Activated CD4-positive, alpha-beta T cell treated with anti-CD3 and anti-CD28 coated beads for 36 hours (primary cell): ENCODE measurements at places on chromosomes 7 and 10. TPM values are rescaled to one million over a fixed set of nuclear protein-coding genes. Genes with fewer than 3 reads are reported as not detected.

ARPC1A gene
- total RNA-seq: 65.6 TPM

DNA sequence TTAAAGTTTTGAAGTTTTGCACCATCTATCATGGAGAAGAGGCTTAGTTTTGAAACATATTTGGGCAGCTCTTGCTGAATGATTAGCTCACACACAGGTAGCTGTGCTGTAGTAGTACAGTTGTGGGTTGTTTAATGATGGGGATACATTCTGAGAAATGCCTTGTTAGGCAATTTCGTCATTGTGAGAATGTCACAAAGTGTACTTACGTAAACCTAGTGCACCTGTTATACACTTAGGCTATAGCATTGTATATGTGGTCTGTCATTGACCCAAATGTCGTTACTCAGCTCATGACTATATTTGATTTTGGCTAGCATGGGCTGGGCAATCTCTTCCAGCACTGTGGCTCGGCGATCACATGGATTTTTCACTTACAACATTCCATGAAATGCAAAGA lies 247.2 kb upstream of the IGFBP3 start:
- H3K4me1 ChIP-seq: no peaks in the 10 kb centered on the region
- H3K36me3 ChIP-seq: no peaks in the 10 kb centered on the region

DNA sequence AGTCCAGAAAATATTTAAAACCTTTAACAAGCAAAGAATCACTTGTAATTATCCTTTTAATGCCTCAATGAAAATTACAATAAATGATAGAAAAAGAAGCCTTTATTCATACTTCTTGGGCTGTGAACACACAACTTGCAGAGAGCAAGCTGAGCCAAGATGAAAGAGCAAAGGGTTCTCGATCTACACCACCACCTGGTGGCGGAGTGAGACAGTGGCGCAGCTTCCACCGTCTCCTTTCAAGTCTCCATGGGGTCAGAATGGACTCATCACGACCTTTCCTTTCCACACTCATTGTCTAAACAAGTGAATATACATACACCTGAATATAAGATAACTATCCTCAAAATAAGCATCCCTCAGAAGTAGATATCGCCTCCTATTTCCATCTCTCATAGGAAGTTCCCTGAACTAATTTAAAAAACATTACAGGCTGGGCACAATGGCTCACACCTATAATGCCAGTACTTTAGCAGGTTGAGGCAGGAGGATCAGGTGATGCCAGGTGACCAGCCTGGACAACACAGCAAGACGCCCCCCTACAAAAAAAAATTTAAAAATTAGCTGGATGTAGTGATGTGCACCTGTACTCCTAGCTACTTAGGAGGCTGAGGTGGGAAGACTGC lies 40.7 kb downstream of the ATE1 start:
- no peak overlapping the region for H3K4me3 ChIP-seq
- H3K27ac ChIP-seq: no peak overlapping the region
- DNase-seq: peak; percentile 77
- no peaks in the 10 kb centered on the region for H3K27me3 ChIP-seq
- H3K36me3 ChIP-seq: peaks cover 7% of the 10 kb centered on the region
- H3K4me1 ChIP-seq: no peaks in the 10 kb centered on the region

DNA sequence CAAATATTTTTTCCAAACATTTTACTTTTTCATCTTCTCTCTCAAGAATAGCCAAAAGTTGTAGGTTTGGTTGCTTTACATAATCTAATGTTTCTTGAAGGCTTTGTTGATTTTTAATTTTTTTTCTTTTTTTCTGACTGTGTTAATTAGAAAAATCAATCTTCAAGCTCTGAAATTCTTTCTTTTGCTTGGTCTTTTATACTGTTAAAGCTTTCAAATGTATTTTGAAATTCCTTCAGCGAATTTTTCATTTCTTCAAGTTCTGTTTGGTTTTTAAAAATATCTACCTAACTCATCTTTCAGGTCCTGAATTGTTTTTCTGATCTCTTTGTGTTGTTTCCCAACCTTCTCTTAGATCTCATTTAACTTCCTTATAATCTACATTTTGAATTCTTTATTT lies 109.3 kb downstream of the SLC25A40 start:
- H3K27me3 ChIP-seq: peaks cover 5% of the 10 kb centered on the region
- H3K27ac ChIP-seq: no peak overlapping the region
- H3K4me3 ChIP-seq: no peak overlapping the region
- DNase-seq: no peak
- no peaks in the 10 kb centered on the region for H3K36me3 ChIP-seq

- no peaks in the 10 kb centered on the region for H3K4me1 ChIP-seq
- H3K27ac ChIP-seq: no peak overlapping the region
- DNase-seq: no peak
- peaks cover 27% of the 10 kb centered on the region for H3K36me3 ChIP-seq
- H3K4me3 ChIP-seq: no peak overlapping the region
These were observed 31.2 kb downstream of the EXOC4 start for GRCh38 chr7:133284092-133284491.

- H3K4me1 ChIP-seq: no peaks in the 10 kb centered on the region
- DNase-seq: no peak
- no peaks in the 10 kb centered on the region for H3K36me3 ChIP-seq
These were observed 149.4 kb upstream of the PFKP start for GRCh38 chr10:2917926-2918325.
